ENCODE measurements at places on chromosomes 4 and X. TPM values are rescaled to one million over a fixed set of nuclear protein-coding genes. Genes with fewer than 3 reads are reported as not detected.

PLXNA3 gene
- total RNA-seq: 58.3 TPM

XAGE1A gene
- not detected for total RNA-seq

XAGE1B gene
- total RNA-seq: not detected

DCAF4L1 gene
- total RNA-seq: 0.13 TPM
